ENCODE measurements at places on chromosomes 11 and 22.

- DNase-seq = no peak
These were observed 122.5 kb downstream of the APIP start for GRCh38 chr11:34793666-34794065.

GRCh38 chr11:33333816-33334215, 76.6 kb downstream of the HIPK3 start:
- DNase-seq = no peak

DNA sequence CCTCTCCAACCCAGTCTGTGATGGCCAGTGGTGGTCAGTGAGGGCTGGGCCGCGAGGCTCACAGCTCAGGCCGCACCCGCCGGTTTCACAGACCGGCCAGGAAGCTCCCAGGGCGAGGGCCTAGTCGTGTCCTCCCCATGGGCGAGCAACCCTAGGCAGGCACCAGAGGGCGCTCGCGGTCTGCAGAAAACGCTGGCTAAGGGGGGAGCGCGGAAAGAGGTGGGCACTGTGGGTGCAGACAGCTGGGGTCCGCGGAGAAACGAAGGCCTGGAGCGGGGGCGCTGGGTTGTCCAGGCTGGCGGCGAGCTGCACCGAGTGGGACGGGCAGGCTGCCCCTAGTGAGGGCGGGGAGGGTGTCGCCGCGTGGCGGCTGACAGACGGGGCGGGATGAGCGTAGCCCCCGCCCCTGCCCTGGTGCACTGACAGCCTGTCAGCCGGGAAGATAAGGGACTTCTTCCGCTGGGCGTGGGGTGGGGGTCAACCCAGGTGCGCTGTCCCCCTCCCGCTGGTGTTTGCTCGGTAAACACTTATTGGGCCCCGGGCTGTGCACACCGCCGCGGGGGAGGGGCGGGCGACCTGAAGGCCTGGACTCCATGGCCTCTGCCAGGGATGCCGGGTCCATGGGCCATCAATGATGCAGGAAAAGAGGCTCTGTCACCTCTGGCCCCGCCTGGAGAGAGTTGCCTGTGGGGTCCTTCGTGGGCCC, 7.5 kb downstream of the GP1BB start:
- DNase-seq = peak; percentile 34

DNA sequence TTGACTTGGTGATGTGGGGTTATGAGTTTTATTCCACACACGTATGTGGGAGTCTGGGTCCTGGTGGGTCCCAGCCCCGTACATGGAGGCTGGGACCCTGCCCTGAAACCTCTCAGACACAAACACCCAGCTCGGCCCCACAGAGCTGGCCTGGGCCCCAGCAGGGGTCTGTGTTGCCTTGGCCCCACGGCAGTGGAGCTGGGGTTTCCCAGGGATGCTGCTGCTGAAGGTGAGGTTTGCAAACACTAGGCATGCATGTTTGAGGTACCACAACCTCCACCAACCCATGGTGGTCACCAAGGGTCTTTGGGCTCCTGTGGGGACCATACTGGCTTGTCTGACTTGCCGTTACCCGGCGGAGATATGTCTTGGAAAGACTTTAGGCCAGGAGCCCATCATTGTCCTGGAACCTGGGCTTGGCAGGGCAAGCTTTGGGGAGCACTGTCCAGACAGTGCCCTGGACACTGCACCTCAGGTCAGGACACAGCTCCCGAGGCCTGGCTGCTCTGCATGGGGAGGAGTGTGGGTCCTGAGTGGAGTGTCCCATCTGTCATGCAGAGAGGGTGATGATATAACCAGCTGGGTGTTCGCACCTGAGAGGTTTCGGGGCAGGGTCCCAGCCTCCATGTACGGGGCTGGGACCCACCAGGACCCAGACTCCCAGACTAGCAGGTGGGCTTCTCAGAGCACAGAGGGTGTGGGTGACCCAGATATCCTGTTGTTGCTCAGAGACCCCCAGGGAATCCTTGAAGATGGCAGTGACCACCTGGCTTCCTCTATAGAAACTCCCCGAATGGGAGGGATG, 63.3 kb downstream of the KCNQ1 start:
- DNase-seq = no peak

GRCh38 chr11:80816966-80817365, 1376.1 kb upstream of the TENM4 start:
- no peak for DNase-seq

- DNase-seq = no peak
These were observed 41.7 kb upstream of the SMTN start for GRCh38 chr22:31039393-31039792.

DNA sequence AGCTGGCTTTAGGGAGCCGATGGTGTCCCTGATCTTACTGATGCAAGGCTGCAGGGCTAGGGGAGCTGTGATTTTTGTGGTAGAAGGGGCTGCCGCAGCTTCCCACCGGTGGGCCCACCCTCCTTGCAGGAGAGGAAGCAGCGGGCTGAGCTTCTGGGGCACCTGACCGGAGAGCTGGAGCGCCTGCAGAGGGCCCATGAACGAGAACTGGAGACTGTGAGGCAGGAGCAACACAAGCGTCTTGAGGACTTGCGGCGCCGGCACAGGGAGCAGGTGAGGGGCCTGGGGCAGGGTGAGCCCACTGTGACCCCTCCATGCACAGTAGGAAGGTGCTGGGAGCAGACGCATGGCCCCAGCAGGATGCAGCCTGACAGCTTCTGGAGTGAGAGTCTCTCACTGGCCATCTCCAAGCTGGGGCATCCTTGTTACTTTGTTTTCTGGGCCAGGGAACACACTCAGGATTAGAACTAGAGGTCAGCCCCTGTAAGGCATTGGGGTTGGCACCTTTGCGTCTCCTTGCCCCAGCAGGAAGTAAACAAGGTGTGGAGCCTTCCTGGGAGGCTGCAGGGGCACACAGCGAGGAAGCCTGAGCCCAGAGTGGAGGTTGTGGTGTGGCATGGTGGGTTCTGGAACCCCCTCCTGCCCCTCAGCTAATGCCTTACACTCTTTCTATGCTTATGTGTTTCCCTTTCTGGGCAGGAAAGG, 66.7 kb downstream of the CEP164 start:
- DNase-seq = no peak

DNA sequence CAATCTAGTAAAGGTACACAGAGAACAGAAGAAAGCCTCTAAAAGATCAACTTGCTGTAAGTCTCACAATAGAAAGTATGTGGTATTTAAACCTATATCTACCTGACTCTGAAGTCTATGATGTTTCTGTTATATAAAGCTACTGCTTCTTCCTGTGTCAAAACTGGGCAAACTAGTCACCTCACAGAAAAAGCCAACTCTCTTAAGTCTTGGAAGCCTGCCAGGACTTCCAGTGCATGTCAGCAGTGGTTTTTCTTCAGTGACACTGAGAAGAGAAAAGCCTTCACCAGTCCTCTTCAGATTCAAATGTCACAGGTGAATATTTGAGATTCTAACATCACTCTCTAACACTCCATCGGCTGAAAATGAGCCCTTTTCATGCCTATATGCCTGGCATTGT, 808.0 kb downstream of the DLG2 start:
- no peak for DNase-seq

DNA sequence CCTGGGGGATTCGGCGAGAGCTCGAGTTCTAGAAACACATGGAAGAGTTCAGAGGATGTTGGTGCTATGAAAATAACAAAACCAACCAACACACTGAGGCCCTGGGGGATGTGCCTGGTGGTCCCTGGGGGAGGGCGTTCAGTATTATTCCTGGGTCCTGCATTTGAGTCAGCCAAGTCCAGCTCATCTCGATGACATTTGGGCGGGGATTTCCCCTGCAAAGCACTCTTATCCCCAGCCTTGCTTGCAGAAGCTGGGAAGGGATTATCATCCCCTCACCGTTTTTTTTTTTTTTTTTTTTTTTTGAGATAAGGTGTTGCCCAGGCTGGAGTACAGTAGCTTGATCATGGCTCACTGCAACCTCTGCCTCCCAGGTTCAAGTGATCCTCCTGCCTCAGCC, 2.1 kb upstream of the SMIM38 start:
- DNase-seq = peak; percentile 33

DNA sequence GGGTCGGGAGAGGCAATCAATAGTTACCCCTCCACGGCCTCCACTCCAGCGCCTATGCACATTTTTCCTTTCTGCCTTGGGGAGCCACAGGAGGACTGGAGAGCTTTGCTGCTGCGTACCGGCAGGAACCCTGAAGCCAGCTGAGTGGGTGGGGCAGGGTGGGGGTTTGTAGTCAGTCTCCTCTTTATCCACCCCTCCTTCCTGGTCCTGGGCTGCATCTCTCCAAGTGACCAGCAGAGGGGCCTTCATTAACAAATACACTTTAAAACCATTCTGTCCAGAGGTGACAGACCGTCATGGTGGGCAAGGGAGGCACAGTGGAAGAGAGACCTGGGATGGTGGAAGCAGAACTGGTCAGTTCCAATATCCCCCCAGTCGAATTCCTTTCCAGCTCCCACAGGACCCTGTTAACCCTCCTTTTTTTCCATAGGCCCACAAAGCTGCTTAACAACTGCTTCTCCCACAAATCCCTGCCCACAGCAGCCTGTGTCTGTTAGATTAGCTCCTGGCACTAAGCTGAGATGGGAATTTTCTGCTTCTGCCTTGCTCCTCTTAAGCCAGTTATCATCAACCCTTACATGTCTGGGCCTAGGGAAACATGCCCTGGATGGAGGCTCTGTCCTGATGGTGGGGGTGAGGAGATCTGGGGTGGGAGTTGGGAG, 3.9 kb upstream of the ABCG4 start:
- peak; percentile 37 for DNase-seq

- peak; percentile 67 for DNase-seq
These were observed 14.1 kb downstream of the ANKK1 start for GRCh38 chr11:113401718-113402117.

DNA sequence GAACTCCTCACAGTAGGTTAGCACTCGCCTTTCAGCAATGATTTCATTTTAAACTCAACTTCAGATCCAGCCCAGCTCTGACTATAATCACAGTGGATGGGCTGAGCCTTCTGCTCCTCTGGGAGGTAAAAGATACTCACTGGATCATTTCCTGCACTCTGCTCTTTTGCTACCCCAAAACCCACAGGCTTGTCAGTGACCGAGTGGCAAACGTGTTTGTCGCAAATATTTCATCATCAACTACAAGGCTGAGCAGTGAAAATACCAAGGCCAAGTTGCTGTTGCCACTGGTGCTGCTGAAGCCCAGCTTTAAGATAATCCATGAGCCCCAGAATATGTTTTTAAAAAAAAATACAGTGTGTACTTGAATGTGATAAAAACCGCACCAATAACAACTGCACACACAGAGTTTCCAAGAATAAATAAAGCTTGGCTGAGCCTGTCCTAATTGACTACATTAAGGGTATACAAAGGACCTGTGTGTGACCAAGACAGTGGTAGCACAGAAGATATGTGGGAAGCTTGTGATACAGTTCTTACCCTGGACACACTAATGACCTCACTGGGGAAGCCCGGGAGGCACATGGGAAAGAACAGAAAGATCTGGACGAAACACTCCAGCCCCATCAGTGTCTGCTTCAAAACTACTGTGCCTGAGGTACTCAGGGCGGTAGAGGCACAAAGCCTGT, 41.3 kb downstream of the ABTB2 start:
- DNase-seq = no peak

DNA sequence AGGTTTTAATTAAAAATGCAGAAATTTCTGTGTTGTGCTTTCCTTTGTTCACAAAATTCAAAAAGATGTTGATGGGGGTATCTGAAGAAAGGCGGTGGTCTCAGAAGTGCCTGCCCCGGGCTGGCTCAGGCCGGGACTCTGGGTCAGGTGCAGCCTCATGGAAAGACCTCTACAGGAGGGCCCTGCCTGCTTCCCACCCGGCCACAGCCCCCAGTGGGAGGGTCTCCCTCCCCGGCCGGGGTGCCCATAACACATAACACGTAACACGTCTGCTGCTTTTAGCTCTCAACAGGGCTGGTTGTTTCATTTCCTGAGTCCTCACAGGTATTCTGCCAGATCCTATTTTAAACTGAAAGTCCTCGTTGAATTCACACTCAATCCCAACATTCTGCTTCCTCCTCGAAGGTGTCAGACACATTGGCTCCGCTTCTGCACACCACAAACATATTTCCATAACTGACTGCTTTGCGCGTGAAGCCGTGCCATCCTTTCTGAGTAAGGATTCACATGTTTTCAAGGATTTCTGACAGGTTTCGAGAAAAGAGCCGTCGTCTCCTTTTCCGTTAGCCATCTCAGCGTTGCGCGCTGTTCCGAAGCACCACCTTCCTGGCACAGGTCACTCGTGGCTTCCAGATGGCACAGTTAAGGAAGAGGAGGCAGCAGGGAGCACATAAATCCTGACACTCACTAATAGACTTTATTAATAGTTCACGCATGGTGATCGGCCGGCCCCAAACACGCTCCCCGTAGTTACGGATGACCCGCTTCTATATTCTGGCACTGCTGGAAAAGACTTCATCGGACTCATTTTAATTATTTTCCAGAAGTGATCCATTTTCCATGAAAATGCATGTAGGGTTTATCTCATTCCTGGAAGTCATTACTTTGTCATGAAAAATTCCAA, 569.3 kb downstream of the BRD1 start:
- no peak for DNase-seq

DNA sequence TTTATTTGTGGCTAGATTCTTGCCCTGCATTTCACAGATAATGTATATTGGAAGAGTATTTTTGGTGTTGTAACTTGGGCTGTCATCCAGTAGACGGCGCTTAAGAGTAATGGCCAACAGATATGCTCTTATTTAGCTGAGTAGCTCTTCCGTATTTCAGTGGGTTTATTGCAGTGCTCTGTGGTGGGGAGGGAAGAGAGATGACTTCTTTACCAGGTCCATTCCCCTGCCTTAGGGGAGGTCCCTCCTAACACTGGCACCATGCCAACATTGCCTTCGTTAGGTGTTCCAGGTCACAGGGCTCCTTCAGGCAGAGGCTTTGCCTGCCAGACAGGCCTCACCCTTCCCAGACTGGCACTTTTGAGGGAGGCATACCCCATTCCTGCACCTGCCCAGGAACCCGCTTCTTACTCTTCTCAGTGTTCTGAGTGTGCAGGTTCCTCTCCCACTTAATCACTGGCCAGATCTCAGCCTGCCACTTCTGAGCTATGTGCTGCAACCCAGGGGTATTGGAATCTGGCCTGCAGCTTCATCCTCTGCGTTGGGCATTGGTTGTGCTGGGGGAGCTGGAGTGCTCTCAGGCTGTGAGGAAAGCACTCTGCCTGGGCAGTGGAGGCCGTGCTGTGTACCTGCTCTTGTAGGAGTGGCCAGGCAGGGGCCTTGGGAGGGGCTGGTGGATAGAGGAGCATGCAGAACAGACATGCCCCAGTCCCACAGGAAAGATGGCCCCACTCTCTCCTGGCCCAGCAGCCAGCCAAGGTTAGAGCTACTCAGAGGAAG, 29.4 kb upstream of the SLN start:
- no peak for DNase-seq

DNA sequence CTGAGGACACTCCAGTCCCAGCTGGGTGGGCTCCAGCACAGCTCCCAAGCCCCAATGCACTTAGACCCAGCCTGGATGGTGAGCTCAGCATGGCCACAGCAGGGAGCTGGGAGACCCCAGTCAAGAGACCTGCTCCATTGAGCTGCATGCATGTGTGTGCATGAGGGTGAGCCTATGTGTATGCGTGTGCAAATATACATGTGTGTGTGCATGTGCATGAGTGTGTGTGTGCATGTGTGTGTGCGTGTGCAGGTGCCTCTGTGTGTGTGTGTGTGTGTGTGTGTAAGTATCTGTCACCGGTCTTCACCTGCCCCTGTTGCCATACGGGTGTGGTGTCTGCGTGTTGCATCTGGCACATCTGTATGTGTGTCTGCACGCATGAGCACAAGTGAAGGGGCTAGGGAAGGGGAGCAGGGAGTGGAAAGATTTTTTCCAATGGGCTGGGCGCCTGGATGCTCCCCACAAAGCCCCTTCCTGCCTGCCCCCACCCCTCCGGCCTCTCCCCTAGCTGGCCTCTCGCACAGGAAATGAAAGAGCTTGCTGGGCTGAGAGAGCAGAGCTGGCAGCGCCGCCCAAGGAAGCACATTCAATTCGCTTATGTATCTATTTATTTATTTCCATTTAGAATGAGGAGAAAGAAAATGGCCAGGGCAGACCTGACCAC, 4.1 kb downstream of the TSPAN32 start:
- peak; percentile 7 for DNase-seq

- DNase-seq = no peak
These were observed 35.0 kb downstream of the HIRA start for GRCh38 chr22:19396561-19396933.
